ENCODE measurements at places on chromosomes 5 and 9. TPM values are rescaled to one million over a fixed set of nuclear protein-coding genes. Genes with fewer than 3 reads are reported as not detected.
A peak's percentile ranks its signal among the peaks of the same experiment; 100 is the strongest.

- no peaks in the 10 kb centered on the region for H3K4me1 ChIP-seq
- H3K27ac ChIP-seq: no peak overlapping the region
- H3K4me3 ChIP-seq: no peak overlapping the region
- H3K36me3 ChIP-seq: no peaks in the 10 kb centered on the region
These were observed 7.0 kb upstream of the IL3 start for GRCh38 chr5:132053483-132053882.

- H3K27me3 ChIP-seq: no peaks in the 10 kb centered on the region
- peak overlapping the region; percentile 24 for H3K27ac ChIP-seq
- peak; percentile 18 for DNase-seq
These were observed 188.5 kb upstream of the GRAMD2B start for GRCh38 chr5:126234563-126235195.

DNA sequence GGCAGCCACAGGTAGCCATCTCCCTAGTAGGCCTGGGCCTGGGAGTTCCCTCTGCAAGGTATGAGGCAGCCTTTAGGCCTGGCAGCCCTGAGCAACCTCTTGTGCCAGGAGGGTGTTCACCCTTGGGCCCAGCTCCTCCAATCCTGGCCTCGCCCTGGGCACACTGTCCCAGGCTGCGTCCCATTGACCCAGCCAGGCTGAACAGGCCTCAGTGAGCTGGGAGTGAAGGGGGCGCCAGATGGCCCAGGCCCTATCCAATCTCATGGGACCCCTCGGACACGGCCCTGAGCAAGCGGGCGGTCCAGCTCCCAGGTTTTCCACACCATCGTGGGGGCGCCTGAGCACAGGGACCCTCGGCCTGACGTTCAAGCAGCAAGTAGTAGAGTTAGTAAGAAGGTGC, 14.5 kb downstream of the SH3GLB2 start:
- H3K4me3 ChIP-seq: no peak overlapping the region
- DNase-seq: no peak
- H3K36me3 ChIP-seq: no peaks in the 10 kb centered on the region
- no peaks in the 10 kb centered on the region for H3K27me3 ChIP-seq
- no peak overlapping the region for H3K27ac ChIP-seq
- no peaks in the 10 kb centered on the region for H3K4me1 ChIP-seq

The IFNA21 gene
- not detected for total RNA-seq

The STC2 gene
- total RNA-seq: 32.2 TPM

Measured in Panc1 (cell line).